ENCODE measurements at places on chromosomes 2 and 18. TPM values are rescaled to one million over a fixed set of nuclear protein-coding genes. Genes with fewer than 3 reads are reported as not detected.

Gene KCNE4
- 0.93 TPM for total RNA-seq

Gene POTEI
- total RNA-seq: 0.01 TPM

Gene CAVIN2
- 10.3 TPM for total RNA-seq

Gene LAMA3
- 39.0 TPM for total RNA-seq

Gene TXNDC2
- total RNA-seq: 0.21 TPM

Gene FEV
- total RNA-seq: not detected

Gene C1GALT1C1L
- 1.2 TPM for total RNA-seq

Gene ARHGAP15
- not detected for total RNA-seq

Gene SP140L
- 3.3 TPM for total RNA-seq

Gene SLC8A1
- total RNA-seq: 0.51 TPM

Gene TFPI
- 56.0 TPM for total RNA-seq

Gene TAF4B
- total RNA-seq: 5.4 TPM

Gene ABCA12
- 0.17 TPM for total RNA-seq

Gene RUFY4
- not detected for total RNA-seq

Gene RAX
- not detected for total RNA-seq

Gene HOXD11
- 6.1 TPM for total RNA-seq

Gene CCDC74B
- total RNA-seq: 7.4 TPM

Gene COL4A4
- total RNA-seq: 1.2 TPM

Gene PCARE
- not detected for total RNA-seq

Gene SYT4
- not detected for total RNA-seq

Gene PLEK
- total RNA-seq: not detected

Gene COLEC12
- total RNA-seq: not detected

Gene CIB4
- not detected for total RNA-seq

Gene ALKAL2
- not detected for total RNA-seq

Gene CYB5A
- 113 TPM for total RNA-seq

Gene GALR1
- not detected for total RNA-seq

Gene KCNS3
- total RNA-seq: 1.2 TPM

Gene VAMP5
- total RNA-seq: 0.11 TPM

Gene GKN2
- total RNA-seq: 3.5 TPM

Gene MAP2
- total RNA-seq: 0.44 TPM

Gene CTLA4
- total RNA-seq: not detected

Gene CACNB4
- total RNA-seq: 0.14 TPM

Gene PDE11A
- total RNA-seq: 0.58 TPM

Gene UCN
- 2.3 TPM for total RNA-seq

Gene TUBB8B
- not detected for total RNA-seq

Gene DNAJC5G
- total RNA-seq: not detected

Gene CLIP4
- total RNA-seq: 27.2 TPM

Gene SCYGR4
- not detected for total RNA-seq

Gene DNER
- 8.5 TPM for total RNA-seq

Gene SPC25
- 20.2 TPM for total RNA-seq

Gene ASXL3
- not detected for total RNA-seq

Gene DSC3
- total RNA-seq: 1.8 TPM

Gene PLEKHM3
- total RNA-seq: 3.3 TPM

Gene KLHL41
- 0.30 TPM for total RNA-seq

Gene PARD3B
- total RNA-seq: 1.2 TPM

Gene UGT1A1
- total RNA-seq: 0.71 TPM

Gene TMEM150A
- 10.5 TPM for total RNA-seq

Gene RHOB
- total RNA-seq: 166 TPM

Gene ANKRD29
- total RNA-seq: 11.8 TPM

Gene PHOSPHO2
- 3.0 TPM for total RNA-seq

Gene STPG4
- total RNA-seq: 0.12 TPM
